ENCODE measurements at places on chromosomes 2 and 18.

GRCh38 chr2:47015706-47016105, 100.1 kb upstream of the MCFD2 start:
- no peak for DNase-seq

DNA sequence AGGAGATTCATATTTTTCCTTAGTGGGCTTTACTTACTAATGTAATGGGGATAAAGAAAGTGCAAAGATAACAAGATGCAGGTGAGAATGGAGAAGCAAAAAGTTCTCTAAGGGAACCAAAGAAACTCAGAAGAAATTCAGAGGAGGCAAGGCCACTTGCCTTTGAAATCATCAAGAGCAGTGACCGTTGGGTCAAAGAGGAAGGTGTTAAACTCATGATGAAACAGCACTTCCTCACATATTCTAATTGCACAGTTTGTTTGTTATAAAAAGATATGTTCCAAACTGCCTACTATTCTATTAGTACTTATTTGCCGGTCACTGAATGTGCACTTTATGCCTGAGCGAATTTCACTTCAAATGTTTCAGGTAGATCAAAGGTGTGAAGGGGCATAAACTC, 975.1 kb downstream of the BCL11A start:
- no peak for DNase-seq

DNA sequence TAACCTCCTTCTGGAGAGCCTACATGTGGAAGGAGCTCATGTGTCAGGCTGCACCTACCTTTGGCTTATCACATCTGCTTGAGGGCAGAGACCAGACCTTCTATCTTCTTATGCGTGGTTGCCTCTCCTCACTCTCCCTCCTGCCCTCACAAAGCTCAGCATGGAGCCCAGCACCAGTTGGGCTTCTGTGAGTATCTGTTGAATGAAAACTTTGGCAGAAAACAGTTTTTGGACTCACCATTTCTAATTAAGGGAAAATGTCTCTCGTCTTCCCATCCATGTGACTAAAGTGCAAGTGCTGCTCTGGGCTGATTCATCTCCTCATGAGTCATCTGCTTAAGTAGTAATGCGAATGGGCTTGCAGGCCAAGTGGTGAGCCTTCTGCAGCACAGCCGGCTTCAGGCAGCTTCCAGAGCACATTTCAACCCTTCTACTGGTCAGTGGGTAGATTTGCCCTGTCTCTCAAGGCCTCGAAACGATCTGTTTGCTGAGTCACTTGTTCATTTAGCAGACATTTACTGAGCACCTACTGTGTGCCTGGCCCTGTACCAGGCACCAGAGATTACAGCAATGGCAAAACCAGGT, 102.6 kb downstream of the VSNL1 start:
- DNase-seq = no peak

DNA sequence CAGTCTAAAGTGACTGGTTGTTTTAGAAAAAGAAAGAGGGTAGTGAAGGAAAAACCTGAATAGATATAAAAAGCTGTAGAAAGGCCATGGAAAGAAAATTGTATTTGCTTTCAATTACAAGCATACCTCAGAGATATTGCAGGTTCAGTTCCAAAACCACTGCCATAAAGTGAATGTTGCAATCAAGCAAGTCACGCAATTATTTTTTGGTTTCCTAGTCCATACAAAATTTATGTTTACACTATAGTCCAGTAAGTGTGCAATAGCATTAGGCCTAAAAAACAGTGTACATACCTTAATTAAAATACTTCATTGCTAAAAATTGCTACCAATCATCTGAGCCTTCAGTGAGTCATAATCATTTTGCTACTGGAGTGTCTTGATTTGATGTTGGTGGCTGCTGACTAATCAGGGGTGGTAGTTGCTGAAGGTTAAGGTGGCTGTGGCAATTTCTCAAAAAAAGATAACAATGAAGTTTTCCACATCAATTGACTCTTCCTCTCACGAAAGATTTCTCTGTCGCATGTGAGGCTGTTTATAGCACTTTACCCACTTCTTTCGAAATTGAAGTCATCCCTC, 2003.8 kb upstream of the PIK3C3 start:
- no peak for DNase-seq

GRCh38 chr2:118812552-118812951, 34.9 kb downstream of the EN1 start:
- DNase-seq = no peak

DNA sequence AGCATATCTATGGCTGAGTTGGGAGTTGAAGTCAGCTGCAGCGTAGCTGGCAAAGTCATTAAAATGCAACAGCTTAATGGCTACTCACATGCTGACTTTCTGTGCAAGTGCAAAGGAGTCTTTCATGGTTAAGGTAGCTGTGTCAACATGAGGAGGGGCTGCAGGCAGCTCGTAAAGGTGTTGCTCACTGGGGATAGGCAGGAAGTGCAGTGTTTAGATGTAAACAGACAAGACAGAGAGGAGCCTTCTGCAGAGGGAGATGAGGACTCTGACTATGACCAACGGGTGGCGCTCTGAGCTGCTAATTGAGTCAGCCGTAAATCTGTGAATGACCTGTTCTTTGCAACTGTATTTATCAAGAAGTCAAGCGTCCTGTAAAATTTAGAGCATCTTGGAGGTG, 22.3 kb upstream of the CAVIN2 start:
- no peak for DNase-seq

DNA sequence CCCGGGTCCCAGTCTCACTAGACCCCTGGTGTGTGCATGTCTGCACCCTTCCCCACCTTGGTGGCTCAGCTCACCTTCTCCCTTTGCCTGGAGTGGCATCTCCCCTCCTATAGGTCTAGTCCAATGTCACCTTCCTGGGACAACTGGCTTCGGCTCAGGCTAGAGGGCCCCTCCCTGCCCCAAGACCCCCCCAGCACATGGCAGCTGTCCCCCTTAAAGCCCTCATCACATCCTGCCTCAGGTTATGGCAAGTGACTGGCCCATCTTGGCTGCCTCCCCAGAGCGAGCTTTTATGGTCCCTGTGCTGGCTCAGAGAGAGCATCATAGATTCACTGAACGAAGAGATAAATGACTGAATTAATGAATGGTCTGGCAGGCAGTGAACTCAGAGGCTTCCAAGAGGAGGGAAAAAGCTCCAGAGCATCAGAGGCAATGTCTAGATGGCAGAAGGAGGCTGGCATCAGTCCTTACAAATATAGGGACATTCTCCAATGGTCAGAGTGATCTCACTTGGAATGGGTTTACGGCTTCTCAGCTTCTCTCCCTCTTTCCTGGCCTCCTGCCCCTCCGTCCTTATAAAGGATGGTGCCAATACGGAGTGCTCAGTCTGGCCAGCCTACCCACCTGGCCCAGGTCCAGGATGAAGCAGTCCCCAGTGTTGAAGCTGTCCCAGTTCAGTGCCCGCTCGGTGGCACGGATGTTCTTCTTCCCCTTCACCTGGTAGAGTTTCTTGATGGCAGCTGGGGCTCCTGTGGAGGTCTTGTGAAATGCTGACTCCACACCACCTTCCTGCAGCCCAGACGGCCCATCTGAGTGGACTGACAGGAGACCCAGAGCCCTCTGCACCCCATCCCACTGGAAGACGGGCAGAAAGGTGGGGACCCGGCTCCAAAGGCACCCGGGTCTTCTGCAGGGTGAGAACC, 9.4 kb downstream of the CAPG start:
- DNase-seq = no peak

GRCh38 chr2:29918941-29919340, 2.4 kb downstream of the ALK start:
- DNase-seq = no peak

- no peak for DNase-seq
Observed at GRCh38 chr2:235378246-235378645, 115.6 kb upstream of the AGAP1 start.

DNA sequence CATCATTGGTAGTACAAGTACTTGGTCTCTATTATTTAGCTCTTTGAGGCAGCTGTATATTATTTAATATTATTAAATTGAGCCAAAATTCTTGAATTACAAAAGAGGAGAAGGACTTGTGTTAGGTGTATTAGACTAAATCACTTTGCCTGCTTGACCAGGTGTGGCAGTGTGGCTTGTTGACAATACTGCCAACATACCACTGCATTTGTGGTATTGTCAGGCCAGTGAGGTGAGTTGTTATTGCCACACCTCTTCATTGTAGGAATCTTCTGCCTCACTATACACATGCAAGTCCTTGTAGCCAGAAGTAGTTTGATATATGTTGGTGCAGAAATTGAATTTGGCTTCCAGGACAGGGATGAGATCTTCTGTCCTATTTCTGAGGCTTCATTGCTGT, 40.5 kb downstream of the CYP20A1 start:
- no peak for DNase-seq

GRCh38 chr2:54755641-54756326, 32.3 kb downstream of the EML6 start:
- no peak for DNase-seq

GRCh38 chr2:75389271-75389670, 171.5 kb downstream of the EVA1A start:
- no peak for DNase-seq

DNA sequence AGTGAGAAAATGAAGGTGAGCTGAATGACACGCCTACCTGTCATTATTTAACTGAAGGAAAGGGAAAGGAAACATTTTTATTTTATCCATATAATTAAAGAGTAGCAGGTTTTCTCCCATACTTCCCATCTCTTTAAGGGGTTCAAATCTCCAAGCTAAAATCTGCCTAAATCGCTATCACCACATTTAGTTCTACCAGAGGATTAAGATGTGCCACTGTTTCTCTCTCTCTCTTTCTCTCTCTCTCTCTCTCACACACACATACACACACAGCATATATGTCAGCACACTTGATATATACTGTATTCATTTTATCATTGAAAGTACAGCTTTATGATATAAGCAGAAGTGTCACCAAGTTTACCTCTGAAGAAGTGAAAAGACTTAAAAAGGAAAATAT, 3.1 kb downstream of the WIPF1 start:
- no peak for DNase-seq

DNA sequence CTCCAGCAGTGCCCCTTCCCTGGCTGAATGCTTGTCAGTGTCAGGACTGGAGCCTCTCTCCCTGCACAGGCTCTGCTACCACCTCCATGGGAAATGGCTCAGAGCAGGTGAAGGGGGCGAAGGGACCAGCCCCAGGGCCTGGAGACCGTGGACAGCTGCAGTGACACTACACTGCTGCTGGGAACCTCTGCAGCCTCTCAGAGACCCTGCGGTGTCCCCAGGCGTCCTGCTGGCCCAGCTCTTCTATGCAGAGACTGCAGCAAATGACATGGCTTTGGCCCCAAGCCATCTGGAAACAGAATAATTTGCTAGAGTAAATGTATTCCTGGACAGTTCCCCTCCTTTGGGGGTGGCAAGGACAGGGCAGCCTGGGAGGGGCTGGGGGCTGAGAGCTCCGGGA, 53.2 kb downstream of the CIB4 start:
- DNase-seq = no peak

GRCh38 chr2:157837851-157838441, 38.2 kb downstream of the ACVR1 start:
- DNase-seq = no peak

- no peak for DNase-seq
Observed at GRCh38 chr2:184743096-184743495, 144.8 kb downstream of the ZNF804A start.

- no peak for DNase-seq
Observed at GRCh38 chr2:128380061-128380889, 61.6 kb upstream of the HS6ST1 start.

GRCh38 chr2:170177950-170178781, at the start of gene MYO3B:
Gene MYO3B, plus strand, starts transcription at chr2:170178147. Its CDS starts 141 bp downstream, at chr2:170178288.
- DNase-seq = no peak

DNA sequence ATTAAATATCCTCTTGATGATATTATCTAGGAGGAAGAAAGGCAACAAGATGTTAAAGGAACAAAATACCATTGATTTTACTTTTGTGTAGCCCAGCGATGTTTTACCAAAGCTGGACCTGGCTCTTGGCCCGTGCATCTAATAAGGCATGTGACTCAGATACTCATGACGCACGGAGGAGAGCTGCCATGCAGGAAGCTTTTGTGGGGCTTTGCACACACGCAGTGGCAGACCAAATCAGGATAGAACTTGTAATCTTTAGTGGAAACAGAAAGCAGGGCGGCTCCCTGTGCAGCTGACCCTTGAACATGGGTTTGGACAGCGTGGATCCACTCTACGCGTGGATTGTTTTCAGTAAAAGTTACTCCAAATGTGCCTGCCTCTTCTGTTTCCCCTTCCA, 190.0 kb downstream of the NAPG start:
- DNase-seq = no peak

DNA sequence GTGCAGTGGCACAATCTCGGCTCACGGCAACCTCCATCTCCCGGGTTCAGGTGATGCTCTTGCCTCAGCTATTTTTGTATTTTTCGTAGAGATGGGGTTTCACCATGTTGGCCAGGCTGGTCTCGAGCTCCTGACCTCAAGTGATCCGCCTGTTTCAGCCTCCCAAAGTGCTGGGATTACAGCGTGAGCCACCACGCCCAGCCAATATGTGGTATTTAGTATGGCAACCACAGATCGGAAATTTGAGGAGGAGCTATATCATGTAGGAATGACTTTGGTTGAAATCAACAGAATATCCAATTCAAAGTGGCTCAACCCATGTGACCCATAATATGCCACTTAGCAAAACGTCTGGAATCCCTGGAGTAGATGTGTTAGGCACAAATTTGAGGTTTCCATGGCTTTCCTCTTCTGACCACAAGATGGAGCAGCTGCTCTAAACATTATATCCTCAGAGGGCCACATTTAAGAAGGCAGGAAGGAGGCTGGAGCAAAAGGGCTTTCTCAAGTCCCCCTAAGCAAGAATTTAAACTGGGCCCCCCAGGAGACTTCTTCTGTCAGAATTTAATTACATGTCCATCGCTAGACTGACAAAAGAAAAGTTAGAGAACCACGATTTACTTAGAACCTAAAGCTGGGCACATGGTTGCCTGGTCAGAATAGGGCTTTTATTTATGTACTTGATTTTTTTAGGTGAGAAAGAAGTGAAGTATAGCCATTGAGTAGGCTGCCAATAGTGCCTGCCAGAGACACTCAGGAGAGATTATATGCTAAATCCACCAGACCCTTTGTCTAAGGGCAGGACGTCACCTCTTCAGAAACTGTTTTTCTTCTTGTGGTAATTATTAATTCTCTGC, 49.6 kb upstream of the ITSN2 start:
- peak; percentile 52 for DNase-seq

- DNase-seq = no peak
Observed at GRCh38 chr2:143906850-143907249, 613.1 kb downstream of the ZEB2 start.

DNA sequence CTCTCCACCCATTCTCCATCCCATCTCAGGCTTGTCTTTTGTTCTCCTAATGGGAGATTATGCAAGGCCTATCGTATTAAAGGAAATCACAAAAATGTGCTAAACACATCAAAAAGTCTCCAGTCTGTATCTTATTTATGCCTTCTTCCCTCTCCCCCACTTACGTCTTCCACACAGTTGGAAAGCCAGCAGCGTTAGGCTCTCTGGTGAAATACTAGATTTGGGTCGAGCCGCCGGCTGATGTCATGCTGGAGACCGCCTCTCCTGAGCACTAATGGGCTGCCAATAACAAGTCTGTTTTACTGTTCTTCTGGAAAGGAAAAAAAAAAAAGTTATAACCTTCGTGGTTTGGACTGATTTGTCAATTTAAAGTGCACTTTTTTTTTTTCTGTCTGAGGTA, 182.7 kb upstream of the SIX2 start:
- no peak for DNase-seq

GRCh38 chr2:135931776-135932443, 53.5 kb downstream of the DARS1 start:
- no peak for DNase-seq

- no peak for DNase-seq
Observed at GRCh38 chr18:3251249-3251962, 3.8 kb downstream of the MYL12A start.

Data from activated CD8-positive, alpha-beta memory T cell treated with anti-CD3 and anti-CD28 coated beads, Interleukin-2, amount 10 ng/mL, durations not matched to agents 7 days and 5 days (primary cell).